ENCODE measurements at places on chromosomes 1 and 21. TPM values are rescaled to one million over a fixed set of nuclear protein-coding genes. Genes with fewer than 3 reads are reported as not detected.

The MSH4 gene
- 0.49 TPM for total RNA-seq

The SNX27 gene
- 47.2 TPM for total RNA-seq

The SLC30A2 gene
- total RNA-seq, result 1.1 TPM

GRCh38 chr1:54047384-54048305 is 5.4 kb downstream of the TMEM59 start:
- H3K27me3 ChIP-seq, result no peaks in the 10 kb centered on the region
- DNase-seq, result no peak
- no peaks in the 10 kb centered on the region for H3K4me1 ChIP-seq
- no peaks in the 10 kb centered on the region for H3K36me3 ChIP-seq

DNA sequence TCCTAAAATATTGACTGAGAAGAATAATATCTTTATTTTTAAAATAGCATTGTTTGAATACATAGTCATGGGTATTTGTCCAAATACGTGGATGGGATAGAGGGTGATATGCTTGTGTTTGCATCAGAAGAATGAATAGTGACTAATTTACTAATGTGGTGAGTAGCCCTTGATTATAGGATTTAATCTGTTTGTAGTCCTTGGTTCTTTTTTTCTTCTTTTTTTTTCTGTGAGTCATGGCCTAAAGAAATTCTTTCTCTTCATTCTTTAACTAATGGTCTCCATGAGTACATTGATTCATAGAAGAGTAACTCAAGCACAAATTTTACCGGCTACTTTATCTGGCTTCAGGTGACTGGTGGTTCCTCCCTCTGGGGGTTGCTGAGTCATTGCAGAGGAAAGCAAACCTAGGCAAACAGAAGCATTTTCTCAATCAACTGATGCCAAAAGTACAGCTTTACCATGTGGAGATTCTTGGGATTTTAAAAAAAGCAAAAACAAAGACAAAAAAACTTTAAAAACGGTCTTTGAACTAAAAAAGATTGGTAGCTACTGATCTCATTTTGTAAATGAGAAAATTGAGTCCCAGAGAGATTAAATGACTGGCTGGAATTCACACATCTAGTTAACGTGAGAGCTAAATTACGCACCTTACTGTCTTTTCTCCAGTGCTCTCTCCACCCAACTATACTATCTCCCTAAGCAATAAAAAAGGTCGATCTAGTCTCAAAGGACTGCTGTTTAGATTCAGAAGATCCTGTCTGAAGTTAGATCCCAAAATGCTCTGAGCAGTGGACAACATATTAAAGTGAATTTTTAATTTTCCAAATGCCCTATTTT is 40.5 kb downstream of the AK5 start:
- peak; percentile 26 for DNase-seq
- no peaks in the 10 kb centered on the region for H3K27me3 ChIP-seq
- no peak overlapping the region for H3K4me3 ChIP-seq
- H3K27ac ChIP-seq, result peak overlapping the region; percentile 85
- peaks cover 3% of the 10 kb centered on the region for H3K4me1 ChIP-seq

- no peaks in the 10 kb centered on the region for H3K27me3 ChIP-seq
- DNase-seq, result no peak
- no peak overlapping the region for H3K27ac ChIP-seq
- H3K36me3 ChIP-seq, result no peaks in the 10 kb centered on the region
Observed at GRCh38 chr1:182405578-182405977, 5.1 kb upstream of the TEDDM1 start.

DNA sequence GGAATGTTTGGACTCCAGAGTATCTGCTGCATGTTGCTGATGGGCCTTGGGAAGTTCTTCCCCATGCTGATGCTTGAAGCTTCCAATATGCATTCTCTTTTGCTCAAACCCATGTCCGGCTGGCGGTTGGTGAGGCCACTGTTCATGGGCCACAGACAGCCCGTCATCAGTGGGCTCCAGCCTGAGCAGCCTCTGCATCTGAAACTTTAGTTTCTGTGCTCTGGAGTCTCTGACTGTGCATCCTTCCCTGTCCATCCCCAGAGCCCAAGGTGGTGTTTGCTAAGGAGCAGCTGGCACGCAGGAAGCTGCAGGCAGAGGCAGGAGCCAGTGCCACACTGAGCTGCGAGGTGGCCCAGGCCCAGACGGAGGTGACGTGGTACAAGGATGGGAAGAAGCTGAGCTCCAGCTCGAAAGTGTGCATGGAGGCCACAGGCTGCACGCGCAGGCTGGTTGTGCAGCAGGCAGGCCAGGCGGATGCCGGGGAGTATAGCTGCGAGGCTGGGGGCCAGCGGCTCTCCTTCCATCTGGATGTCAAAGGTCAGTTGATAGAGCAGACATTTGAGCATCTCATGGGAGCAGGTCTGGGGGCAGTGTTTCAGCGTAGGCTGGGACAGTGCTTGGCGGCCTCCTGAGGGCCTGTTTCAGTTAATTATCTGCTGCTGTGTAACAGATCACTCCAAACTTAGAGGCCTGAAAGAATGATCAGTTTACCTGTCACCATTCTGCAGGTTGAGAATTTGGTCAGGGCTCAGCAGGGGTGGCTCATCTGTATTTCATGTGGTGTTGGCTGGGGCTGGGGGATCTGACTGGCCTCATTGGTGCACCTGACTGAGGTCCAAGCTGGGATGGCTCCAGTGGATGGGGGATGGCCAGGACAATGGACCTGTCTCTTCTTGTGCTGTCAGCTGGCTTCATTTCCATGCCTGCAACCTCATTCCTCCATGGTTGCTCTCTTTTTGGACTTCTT is 16.6 kb downstream of the OBSCN start:
- no peaks in the 10 kb centered on the region for H3K27me3 ChIP-seq
- no peak overlapping the region for H3K4me3 ChIP-seq
- H3K4me1 ChIP-seq, result no peaks in the 10 kb centered on the region
- no peaks in the 10 kb centered on the region for H3K36me3 ChIP-seq

DNA sequence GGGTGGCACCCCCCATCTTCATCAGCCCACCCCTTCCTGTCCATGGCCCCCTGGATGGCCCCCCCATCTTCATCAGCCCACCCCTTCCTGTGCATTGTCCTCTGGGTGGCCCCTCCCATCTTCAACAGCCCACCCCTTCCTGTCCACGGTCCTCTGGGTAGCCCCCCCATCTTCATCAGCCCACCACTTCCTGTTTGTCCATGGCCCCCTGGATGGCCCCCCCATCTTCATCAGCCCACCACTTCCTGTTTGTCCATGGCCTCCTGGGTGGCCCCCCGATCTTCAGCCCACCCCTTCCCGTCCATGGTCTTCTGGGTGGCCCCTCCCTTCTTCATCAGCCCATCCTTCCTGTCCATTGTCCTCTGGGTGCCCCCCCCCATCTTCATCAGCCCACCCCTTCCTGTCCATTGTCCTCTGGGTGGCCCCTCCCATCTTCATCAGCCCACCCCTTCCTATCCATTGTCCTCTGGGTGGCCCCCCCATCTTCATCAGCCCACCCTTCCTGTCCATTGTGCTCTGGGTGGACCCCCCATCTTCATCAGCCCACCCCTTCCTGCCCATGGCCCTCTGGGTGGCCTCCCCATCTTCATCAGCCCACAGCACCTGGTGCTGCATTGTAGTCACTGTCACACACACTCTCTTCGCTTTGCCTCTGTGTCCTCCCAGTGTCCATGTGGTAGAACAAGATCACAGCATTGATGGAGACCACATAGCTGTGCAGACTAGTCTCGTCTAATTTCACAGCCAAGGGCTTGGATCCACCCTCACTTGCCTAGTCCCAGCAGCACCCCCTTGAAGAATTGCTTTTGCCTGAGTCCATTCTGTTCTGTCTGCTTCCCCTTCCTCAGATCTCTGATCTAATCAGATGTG is 95.9 kb downstream of the PCBP3 start:
- DNase-seq, result no peak
- H3K4me3 ChIP-seq, result no peak overlapping the region
- H3K27me3 ChIP-seq, result no peaks in the 10 kb centered on the region
- no peaks in the 10 kb centered on the region for H3K4me1 ChIP-seq

- no peaks in the 10 kb centered on the region for H3K4me1 ChIP-seq
- no peak for DNase-seq
- no peaks in the 10 kb centered on the region for H3K27me3 ChIP-seq
- H3K27ac ChIP-seq, result no peak overlapping the region
- H3K36me3 ChIP-seq, result peaks cover 3% of the 10 kb centered on the region
Observed at GRCh38 chr21:32329776-32330175, 31.1 kb downstream of the MRAP start.

DNA sequence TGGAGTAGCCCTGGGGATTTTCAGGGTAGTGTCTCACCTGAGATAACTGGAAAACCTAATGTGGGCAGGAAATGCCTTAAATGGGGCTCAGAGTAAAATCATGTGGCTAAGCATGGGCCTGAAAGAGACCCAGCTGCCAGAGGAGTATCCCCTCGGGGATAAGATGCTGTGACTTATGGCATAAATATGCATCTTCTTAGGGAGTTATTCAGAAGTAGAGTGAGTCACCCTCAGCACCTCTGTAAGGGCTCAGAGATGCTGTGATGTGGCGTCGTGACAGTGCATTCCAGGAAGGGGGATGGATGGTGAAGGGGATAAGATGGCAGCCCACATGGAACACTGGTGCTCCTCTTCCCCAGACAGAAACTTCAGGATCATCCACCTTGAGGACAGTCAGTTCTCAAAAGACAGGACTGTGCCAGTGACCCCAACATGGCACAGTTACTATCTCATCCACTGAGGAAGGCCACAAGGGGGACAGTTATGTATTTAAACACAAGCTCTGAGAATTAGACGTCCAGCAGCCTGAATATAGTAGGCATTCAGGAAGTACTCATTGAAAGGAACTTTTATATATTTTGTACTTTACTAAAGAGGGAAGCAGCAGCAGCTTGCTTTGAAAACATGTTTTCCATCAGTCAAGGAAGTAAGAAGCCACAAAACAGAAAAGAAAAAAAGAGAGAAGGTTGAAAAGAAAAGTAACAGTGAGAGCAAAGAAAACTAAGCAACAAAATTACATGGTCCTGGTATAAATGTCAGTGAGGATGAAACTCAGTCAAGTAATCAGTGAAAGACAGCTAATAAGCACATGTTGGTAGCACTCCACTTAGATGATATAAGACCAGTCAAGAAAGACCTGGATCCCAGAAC is 8.3 kb downstream of the IL24 start:
- H3K36me3 ChIP-seq, result no peaks in the 10 kb centered on the region

GRCh38 chr1:194339471-194339870 is 1153.1 kb upstream of the B3GALT2 start:
- H3K4me1 ChIP-seq, result no peaks in the 10 kb centered on the region
- DNase-seq, result no peak
- H3K36me3 ChIP-seq, result no peaks in the 10 kb centered on the region
- no peak overlapping the region for H3K27ac ChIP-seq
- no peak overlapping the region for H3K4me3 ChIP-seq
- H3K27me3 ChIP-seq, result no peaks in the 10 kb centered on the region

DNA sequence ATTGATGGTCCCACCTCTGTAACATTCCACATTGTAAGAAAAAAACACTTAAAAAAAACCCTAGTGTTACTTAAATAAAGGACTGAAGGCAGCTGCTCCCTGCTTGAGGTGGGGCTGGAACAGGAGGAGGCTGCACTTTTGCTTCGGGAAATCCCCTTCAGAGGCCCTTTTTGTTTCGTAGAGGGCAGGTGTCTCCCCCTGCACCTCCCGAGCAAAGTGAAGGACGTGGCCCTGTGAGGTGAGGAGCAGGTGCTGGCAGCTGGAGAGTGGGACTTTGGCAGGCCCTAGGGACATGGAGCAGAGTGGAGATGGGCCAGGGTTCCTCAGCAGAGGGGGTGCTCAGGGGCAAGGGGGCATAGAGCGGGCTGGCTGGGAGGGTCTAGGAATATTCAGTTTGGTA is 33.4 kb upstream of the WNT4 start:
- H3K36me3 ChIP-seq, result no peaks in the 10 kb centered on the region
- no peak overlapping the region for H3K4me3 ChIP-seq
- no peaks in the 10 kb centered on the region for H3K4me1 ChIP-seq
- no peak for DNase-seq

- H3K4me1 ChIP-seq, result no peaks in the 10 kb centered on the region
- H3K36me3 ChIP-seq, result no peaks in the 10 kb centered on the region
- no peak overlapping the region for H3K27ac ChIP-seq
- no peak overlapping the region for H3K4me3 ChIP-seq
- DNase-seq, result no peak
Observed at GRCh38 chr1:232293361-232293760, 336.6 kb downstream of the SIPA1L2 start.

DNA sequence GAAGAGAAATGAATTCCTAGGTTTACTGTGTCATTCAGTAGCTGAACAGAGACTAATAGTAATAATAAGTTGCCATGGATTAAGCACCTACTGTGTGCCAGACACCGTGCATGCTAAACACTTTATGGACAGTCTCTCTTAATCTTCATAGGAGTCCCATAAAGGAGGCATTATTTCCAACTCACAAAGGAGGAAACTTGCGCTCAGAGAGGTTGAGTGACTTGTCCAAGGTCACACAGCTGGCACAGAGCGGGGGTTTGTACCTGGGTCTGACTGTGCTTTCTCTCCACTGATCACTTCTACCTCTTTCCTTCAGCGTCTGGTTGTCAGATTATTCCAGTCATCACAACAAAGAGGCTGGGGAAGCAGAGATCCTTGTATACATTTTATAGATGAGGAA is 91.3 kb downstream of the KIRREL1 start:
- DNase-seq, result no peak
- no peak overlapping the region for H3K4me3 ChIP-seq
- H3K4me1 ChIP-seq, result no peaks in the 10 kb centered on the region
- no peak overlapping the region for H3K27ac ChIP-seq
- no peaks in the 10 kb centered on the region for H3K36me3 ChIP-seq
- H3K27me3 ChIP-seq, result no peaks in the 10 kb centered on the region

- no peaks in the 10 kb centered on the region for H3K36me3 ChIP-seq
- H3K27me3 ChIP-seq, result no peaks in the 10 kb centered on the region
- no peak overlapping the region for H3K4me3 ChIP-seq
- H3K27ac ChIP-seq, result no peak overlapping the region
- peaks cover 14% of the 10 kb centered on the region for H3K4me1 ChIP-seq
Observed at GRCh38 chr1:114021665-114022099, 42.4 kb downstream of the OLFML3 start.

DNA sequence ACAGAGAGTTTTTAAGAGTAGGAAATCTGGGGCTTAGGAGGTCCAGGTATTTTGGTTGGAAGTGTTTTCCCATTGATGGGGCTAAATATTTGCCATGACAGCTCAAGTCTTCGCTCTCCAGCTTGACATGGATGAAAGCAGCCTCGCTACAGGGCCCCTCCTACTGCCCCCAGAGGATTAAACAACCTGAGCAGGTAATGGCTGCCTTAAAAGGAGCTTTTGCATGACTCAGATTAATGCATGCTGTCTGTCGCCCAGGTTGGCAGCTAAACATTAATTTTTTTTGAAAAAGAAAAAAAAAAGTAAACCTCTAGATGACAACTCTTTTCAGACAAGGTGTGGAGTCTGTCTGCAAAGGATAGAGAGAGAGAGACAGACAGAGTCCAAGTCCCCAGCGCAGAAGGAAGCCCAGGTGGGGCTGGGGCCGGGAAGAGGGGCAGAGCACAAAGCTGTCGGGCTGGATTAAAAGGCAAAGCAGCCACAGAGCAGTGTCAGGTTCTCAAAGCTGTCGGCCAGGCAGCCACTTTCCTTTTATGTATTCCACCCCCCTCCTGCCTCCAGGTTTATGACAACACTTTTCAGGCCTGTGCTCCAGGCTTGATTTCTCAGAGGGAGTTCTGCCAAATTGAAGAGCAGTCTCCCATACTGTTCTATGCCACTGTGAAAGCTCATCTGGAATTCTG is 127.9 kb downstream of the CLIC6 start:
- DNase-seq, result no peak
- no peaks in the 10 kb centered on the region for H3K27me3 ChIP-seq
- no peak overlapping the region for H3K4me3 ChIP-seq
- H3K4me1 ChIP-seq, result peaks cover 57% of the 10 kb centered on the region
- no peaks in the 10 kb centered on the region for H3K36me3 ChIP-seq
